NCI-H748 treated with DMSO at 0.1 percent for 48 hours (cell line): ENCODE measurements at places on chromosomes 11 and 22.

DNA sequence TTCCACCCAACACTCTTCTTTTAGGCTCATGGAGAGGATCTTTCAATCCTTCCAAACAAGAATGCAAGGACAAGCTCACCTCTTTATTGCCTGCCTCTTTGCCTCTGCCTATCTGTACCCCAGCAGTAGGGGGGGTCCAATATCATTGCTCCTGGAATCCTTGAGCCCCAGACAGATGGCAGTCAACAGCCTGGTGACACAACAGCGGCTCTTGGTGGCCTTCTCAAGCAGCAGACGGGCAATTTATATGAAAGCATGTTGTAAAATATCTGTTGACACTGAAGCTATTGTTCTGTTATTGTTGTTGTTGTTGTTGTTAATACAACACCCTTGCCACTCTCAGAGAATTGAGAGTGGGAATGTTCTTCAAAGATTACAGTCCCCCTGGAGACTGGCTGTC is 480.0 kb upstream of the CADM1 start:
- no peak for DNase-seq

- DNase-seq, result no peak
Observed at GRCh38 chr11:3220101-3220500, 1.5 kb upstream of the MRGPRG start.

DNA sequence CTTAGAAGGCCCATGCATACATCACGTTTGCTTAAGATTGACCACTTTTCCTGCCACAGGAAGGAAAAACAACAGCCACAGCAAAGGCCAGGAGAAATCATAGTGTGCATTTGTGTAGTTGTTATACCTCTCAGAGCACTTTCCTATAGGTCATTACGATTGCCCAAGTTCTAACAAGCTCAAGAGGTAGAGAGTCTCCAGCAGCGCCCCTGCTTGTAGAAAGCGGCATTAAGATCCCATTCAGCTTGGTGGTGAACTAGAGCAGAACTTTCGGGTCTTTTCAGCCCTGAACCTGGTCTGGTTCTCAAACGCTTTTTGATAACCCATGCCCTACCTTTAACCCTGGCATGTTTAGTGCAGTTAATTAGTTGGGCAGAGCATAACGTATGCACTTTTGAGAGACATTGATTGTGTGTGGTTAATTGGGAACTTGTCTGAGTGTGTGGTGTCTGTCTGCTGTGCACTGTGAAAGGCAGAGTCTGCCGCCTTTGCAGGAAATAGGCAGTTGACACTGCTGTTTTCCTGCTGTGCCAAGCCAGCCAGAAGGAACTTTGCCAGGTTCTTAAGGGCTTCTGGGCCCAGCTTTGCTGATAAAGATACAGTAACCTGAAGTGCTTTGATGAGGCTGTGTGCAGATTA is 109.9 kb upstream of the CLMP start:
- no peak for DNase-seq

GRCh38 chr11:109018639-109019038 is 353.8 kb downstream of the DDX10 start:
- DNase-seq, result no peak

DNA sequence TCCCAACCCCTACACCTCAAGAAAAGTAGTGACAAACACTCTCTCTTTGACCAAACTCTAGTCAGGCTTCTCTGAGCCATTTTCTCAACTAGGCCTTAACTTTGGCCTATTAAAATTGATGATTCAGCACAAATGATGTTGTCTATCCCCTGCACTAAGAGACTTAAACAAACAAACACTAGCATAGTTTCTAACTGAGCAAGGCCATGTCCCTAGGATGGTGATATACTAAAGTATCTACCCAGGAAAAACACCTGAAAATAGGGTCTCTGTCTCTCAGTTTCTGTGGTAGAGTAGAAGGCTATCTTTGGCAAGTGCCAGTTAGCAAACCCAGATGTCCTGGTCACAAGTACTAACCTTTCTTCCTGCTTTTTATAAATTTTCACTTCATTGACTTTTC is 219.7 kb upstream of the ANO3 start:
- DNase-seq, result no peak

- DNase-seq, result peak; percentile 92
Observed at GRCh38 chr11:75814363-75814676, 690 bp upstream of the UVRAG start.

GRCh38 chr11:64396079-64396591 is 37.2 kb downstream of the RPS6KA4 start:
- DNase-seq, result no peak

DNA sequence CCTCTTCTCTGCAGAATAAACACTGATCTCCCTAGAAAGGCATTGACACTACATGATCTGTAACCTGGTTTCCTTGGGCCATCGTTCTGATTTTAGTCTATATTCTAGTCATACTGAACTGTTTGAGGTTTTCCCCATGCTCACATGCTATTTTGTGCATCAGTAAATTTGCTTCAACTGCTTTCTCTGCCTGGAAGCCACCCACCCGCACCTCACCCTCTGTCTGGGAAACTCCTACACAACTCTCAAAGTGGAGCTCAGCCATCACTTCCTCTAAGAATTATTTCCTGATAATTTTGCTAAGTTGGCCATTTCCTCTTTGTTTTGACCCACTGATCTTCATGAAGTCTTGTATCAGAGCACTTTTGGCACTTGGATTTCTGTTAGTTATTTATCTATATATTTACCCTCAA is 36.1 kb downstream of the MMP20 start:
- DNase-seq, result no peak

DNA sequence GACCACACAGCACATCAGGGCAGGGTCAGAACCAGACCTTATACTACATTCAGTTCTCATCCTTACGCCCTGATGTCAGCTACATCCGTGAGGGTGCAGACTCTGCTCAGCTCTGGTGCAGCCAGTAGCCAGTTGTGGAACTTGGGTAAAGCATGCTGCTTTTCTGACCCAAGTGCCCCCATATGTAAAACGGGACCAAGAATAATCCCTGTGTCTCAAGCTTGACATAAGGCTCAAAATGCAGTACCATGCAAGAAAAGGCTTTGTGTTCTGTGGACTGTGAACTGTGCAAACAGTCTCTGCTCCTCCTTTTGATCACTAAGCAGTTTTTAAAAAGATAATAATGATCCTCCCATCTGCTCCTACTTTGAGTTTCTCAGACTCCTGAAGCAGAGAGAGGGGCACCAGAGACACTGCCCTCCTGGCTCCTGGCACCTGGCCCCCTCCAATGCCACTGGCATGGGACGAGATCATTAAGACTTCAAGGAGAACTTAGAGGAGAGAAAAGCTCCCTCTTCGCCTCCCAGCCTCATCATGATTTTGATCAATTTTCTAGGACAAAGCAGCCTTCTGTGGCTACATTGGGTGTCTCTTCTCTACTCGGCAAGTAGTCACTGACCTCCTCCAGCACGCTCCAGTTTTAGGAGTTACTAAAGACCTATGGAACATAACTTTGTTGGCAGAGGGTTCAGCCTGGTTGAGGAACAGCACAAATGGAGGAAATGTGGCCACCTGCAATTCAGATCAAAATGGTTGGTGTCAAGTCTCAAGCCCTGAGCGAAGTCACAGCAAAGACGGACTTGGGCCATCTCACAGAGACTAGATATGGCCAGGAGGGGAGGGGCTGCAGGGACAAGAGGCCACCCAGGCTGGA is 23.9 kb downstream of the IL10RA start:
- DNase-seq, result no peak

- no peak for DNase-seq
Observed at GRCh38 chr11:72719551-72719950, 32.7 kb downstream of the ARAP1 start.

DNA sequence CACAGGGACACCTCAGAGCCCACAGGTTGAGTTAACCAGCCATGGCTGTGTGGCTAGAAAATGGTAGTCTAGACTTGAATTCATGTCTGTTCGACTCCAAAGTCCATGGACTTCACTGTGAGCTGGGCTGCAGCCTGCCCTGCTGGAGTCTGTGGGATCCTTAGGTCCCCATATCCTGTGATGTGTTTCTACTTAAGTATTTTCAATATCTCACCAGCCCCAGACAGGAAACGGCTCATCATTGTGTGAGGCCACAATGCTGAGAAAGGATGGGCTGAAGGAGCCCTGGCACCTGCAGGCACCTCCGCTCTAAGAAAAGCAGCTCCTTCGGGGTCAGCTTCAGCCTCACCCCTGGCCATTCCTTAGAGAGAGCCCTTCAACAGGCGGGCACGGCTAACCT is 93.1 kb downstream of the NAT10 start:
- no peak for DNase-seq

DNA sequence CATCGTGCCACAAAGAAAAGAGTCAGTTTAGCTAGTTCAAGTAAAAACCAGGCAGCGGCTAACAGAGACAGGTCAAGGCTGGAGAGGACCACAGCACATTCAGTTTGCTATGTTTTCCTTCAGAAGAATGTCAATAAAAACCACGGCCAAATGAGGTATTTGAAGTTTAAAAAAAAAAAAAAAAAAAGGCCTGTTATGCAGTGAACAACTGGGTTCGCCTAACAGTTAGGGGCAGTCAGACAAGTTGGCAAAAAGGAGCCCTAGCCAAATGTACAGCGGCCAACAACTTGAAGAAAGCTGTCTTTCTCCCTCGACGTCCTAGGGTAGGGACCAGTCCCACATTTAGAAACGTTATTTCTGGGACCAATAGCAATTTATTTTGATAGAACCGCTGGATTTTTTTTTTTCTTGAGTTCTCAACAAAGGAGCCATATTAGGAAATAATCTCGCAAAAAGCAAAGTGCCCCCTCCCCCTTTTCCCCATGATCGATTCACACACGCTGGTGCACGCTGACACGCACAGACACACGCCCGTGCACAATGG is 237.8 kb downstream of the TTC28 start:
- no peak for DNase-seq

- DNase-seq, result no peak
Observed at GRCh38 chr11:8426076-8426475, 162.4 kb upstream of the LMO1 start.
